ENCODE measurements at places on chromosomes 3 and 15.

DNA sequence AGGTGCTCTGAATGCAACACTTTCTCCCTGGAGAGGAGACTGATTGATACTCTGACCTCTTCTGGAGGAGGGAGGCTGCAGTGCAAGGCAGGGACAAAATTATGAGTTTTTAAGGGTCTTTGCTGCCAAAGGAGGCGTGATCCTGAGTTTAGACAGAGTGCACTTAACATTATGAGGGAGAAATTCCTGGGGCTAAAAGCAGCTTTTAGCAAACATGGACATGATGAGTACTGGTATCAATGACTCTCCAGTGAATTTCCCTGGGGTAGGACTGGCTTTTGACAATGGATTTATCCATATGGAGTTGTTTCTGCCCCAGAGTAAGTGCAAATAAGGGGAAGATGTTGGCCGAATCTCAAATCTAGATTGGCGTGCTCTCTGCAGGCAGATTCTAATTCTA lies 133.1 kb downstream of the THSD4 start:
- no peak for DNase-seq

GRCh38 chr3:134028486-134029255 lies 1.1 kb downstream of the SLCO2A1 start:
- DNase-seq, result no peak

- no peak for DNase-seq
These were observed 1.3 kb downstream of the ACTR8 start for GRCh38 chr3:53880396-53881345.

DNA sequence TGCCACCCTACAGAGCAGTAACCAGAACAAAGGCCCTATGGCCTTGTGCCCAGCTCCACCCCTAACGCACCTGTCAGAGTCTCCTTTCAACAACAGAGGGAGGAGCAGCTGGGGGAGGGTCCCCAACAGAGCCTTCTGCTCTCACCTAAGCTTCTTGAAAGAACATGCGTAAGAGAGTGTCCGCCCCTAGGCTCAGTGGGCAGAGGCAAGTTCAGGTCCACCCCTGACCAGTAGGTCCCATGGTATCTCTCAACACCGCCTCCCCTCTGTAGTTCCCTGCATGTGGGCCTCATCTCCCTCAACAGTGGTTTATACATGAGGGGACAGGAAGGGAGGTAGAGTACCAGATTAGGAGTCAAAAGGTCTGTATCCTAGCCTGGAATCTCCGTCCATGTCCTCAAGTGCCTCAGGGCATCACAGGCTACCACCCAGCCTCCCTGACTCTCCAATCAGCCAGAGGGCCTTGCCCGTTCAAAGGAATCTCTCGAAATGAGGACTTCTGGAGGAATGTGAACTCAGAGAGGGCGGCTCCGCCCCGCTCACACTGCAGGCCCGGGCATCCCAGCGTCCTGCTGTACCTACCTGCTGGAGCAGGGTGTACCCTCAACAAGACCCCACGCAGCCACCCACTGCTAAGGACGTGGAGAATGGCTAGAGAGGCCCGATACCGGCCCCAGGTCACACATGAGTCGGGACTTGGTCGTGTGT lies 680 bp downstream of the POC1A start:
- DNase-seq, result no peak

DNA sequence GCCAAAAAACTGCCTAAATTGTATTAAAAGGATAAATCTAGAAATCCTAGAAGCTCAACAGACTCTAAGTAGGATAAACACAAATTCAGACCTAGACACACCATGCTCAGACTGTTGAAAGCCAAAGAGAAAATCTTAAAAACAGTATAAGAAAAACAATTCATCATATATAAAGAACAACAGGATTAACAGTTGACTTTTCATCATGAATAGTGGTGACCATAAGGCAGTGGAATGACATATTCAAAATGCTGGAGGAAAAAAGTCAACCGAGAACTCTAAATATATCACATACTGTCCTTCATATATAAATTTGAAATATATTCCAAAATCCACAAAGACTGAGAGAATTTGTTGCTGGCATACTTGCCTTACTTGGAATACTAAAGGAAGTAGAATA lies 77.3 kb downstream of the CEP152 start:
- no peak for DNase-seq

DNA sequence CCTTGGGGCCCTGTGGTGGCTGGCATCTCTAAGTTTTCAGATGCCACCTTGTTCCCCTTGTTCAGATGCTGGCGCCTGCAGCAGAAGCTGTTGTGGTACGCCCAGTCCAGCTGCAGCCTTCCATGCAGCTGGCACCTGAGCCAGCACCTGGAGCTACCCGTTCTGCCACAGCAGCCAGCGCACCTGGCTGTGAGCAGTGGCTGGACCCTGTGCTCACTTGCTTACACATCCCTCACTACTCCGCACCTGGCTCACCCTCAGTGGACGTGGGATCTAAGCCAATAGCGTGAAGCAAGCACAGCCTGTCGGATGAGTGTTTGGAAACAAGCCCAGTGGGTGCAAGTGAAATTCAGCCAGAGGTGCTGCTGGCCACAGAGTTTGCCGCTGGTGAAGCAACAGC lies 607.5 kb upstream of the BCHE start:
- no peak for DNase-seq

All from effector CD8-positive, alpha-beta T cell (primary cell).